ENCODE measurements at places on chromosomes 16 and 17.

DNA sequence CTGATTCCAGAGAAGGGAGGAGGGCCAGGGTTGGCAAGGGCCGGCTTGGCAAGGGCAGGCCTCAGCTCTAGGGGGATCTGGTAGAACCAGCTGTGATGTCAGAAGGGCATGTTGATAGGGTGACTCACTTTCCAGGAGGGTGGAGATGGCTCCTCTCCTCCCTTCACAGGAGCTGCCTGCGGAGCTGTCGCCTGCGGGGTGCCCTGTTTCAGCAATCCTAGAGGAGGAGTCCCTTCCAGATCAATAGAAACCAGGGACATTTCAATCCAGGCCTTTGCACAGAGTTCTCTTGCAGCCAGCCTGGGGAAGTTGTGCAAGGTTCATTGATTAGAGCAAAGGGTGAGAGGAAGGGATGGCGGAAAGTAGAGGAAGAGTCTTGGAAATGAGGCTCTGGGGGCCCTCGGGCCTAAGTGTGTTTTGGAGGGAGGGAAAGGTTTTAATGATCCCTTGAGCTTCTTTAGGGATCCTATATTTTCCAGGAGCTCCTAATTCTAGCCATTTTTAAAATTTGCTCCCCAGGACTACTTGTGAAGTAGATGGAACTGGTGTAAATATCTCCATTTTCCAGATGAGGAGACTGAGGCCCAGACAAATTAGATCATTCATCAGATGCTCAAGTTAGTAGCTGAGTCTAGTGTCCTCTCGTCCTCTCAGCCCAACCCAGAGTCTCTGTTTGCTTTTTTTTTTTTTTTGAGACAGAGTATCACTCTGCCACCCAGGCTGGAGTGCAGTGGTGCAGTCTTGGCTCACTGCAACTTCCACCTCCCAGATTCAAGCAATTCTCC, 24.8 kb upstream of the CSNK2A2 start:
- DNase-seq, result no peak

DNA sequence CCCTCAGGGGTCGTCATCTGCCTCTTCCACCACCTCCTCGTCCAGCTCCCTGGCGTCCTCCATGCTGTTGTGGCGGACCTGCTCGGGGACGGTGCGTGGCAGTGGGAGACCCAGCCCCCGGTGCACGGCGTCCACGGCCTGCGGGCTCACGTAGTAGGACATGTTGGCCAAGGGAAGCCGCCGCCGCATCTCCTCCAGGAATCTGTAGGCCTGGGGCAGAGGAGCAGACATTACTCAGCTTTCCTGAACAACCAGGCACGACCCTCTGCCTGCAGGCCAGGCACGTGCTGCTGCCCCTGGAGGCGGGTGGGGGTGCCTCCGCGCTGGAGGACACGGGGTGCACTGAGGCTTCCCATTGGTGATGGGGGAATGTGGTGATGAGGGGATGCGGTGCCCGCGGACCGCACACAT, 17.8 kb downstream of the TELO2 start:
- no peak for DNase-seq

DNA sequence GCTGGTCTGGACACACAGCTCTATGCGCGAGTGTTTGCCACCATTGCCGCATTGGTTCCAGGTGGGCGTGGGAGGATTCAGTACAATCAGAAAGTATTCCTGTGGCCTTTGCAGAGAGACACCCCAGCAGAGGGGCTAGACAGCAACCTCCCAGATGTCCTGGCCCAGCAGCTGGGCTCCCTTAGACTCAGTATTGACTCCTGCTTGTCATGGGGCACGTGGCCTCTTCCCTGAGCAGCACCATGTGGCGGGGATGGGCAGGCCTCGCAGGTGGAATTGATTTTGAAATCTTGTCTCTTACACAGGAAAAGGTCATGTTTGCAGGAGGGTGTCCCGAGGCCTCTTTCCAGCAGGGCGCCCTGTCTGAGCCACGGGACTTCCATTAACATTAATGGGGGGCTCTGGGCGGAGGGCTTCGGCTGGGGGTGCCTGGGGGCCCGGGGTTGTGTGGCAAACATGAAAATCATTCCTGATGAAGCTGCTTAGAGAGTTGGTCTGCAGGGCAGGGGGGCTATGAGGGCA, 96.4 kb downstream of the C16orf78 start:
- no peak for DNase-seq

DNA sequence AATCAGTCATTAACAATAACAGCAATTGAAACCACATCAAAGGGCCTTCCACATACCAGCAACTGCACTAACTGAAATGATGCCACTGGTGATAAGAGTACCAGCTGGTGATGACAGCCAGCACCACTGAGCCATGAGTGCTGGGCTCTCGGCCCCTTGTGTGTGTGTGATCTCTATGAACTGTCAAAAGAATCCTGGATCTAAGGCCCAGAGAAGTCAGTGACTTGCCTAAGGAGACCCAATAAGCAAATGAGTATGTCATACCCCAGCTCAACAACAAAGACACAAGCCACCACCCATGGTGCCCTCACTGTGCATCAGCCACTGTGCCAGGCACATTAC, 220.9 kb downstream of the ZNF423 start:
- DNase-seq, result no peak

DNA sequence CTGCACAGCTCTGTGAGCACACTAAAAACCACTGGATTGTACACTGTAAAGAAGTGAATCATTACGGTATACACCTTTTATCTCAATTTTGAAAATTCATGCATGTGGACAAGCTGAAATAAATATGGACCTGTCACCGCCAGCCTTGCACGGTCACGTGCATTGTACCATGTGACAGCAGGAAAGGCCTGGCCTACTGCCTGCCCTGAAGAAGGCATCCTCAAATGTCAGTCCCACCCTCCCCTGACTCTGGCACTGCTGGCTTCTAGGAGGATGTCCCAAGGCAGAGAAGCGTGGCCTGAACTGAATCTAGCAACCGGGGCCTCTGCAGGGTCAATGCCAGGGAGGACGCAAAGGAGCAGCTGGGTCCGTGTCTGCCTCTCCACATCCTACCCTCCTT, 34.6 kb downstream of the SLC38A8 start:
- DNase-seq, result no peak

DNA sequence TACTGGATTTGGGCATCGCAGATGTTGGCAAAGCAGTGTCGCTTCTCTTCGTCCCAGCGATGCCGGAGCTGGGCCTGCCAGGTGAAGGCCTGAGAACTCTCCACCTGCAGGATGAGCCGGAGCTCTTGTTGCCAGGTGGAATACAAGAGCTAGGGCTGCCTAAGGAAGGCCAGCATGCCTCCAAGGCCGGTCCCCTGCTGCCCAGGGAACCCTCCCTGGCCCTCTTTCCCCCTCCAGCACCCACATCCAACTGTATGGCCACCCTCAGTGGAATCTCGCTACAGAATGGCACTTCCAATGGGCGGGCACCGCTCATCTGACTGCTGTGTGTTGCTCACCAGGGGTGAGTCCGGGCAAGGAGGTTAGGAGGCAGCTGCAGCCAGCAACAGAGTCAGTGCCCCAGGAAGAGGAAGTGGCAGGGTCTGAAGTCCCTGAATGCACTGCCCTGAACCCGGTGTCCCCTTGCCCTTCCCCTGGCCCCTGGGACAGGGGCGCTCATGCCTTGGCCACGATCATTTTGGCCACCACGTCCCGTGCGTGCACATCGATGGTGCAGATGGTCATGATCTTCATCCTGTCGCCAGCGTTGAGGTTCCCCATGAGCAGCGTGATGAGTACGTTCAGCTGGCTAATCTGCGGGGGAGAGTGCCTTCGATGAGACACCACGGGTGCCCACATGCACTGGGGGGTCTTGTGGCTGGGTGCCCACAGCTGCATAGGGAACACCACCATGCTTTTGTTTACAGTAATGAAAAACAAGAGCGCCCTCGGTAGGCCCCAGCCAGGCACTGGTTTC, 75.8 kb downstream of the DNAH17 start:
- DNase-seq, result no peak

Measured in cortex of kidney (tissue), 1 donor.